ENCODE measurements at places on chromosomes 1 and 21.

DNA sequence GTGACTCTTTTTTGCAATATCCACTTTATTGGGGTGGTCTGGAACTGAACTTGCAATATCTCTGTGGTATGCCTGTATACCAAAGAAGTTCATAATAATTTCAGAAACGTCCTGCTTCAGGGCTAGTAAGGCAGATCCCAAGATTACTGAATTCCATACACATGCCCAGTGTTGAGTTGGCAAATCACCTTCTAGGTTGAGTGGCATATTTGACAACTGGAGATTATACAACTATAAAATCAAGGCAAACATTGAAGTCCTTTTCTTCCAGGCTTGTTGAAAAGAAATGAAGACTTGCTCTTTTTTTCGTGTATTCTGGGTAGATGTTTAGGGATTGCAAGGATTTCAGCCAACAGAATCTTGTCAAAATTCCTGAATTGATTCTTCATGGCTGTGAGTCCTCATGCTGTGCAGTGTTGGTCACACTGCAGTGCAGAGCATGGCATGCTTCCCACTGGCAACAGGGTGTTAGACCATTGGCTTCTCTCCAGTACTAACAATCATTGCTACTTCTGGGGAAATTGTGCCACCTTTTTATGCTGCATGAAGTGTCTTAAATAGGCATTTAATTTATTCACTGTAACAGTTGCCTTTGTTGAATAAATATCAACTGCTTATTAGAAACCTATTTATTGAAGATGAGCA, 367.1 kb upstream of the ADGRL4 start:
- H3K4me1 ChIP-seq, result no peaks in the 10 kb centered on the region
- no peak overlapping the region for H3K4me3 ChIP-seq
- no peaks in the 10 kb centered on the region for H3K27me3 ChIP-seq
- no peak overlapping the region for H3K27ac ChIP-seq
- no peak for DNase-seq

- H3K4me3 ChIP-seq, result no peak overlapping the region
- H3K36me3 ChIP-seq, result no peaks in the 10 kb centered on the region
- no peak for DNase-seq
- H3K27ac ChIP-seq, result no peak overlapping the region
- no peaks in the 10 kb centered on the region for H3K4me1 ChIP-seq
- no peaks in the 10 kb centered on the region for H3K27me3 ChIP-seq
Measured at GRCh38 chr1:7432900-7433380, 338.2 kb upstream of the VAMP3 start.

- no peak for DNase-seq
- H3K4me3 ChIP-seq, result no peak overlapping the region
- H3K36me3 ChIP-seq, result no peaks in the 10 kb centered on the region
- no peak overlapping the region for H3K27ac ChIP-seq
Measured at GRCh38 chr21:23356905-23357304, 2250.4 kb downstream of the MRPL39 start.

- no peaks in the 10 kb centered on the region for H3K27me3 ChIP-seq
- peak within 1 kb of the TSS; percentile 78 for H3K4me3 ChIP-seq
- no peaks in the 10 kb centered on the region for H3K36me3 ChIP-seq
- no peak for DNase-seq
- peaks cover 67% of the 10 kb centered on the region for H3K4me1 ChIP-seq
Measured at GRCh38 chr1:21289700-21290545, at the start of gene ECE1. TSS of gene ECE1 (minus strand) at chr1:21290463. CDS start at chr1:21290414, 49 bp downstream.

GRCh38 chr1:185487026-185487425, 170.0 kb upstream of the IVNS1ABP start:
- H3K36me3 ChIP-seq, result no peaks in the 10 kb centered on the region
- H3K4me1 ChIP-seq, result peaks cover 28% of the 10 kb centered on the region
- no peak for DNase-seq
- H3K27ac ChIP-seq, result no peak overlapping the region
- no peak overlapping the region for H3K4me3 ChIP-seq

DNA sequence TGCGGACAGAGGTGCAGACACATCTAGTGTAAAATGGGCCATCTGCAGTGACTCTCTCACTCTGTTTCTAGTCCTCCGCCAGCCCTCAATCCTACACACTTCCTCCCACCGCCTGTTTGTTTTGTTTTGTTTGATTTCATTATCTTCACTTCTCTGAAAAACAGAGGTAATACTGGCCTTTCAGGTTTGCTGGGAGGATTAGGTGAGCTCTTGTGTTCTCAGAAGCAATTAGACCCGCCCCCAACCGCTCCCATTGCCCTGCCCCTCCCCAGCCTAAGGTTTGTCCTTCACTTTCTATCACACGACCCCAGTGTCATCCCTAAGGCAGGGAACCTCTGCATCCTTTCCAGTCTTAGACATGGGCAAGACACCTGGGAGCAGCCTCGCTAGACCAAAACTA, 43.2 kb upstream of the TACSTD2 start:
- peaks cover 46% of the 10 kb centered on the region for H3K4me1 ChIP-seq
- H3K27ac ChIP-seq, result peak overlapping the region; percentile 78
- H3K4me3 ChIP-seq, result no peak overlapping the region
- H3K27me3 ChIP-seq, result no peaks in the 10 kb centered on the region
- H3K36me3 ChIP-seq, result no peaks in the 10 kb centered on the region
- DNase-seq, result no peak

- no peaks in the 10 kb centered on the region for H3K4me1 ChIP-seq
- H3K4me3 ChIP-seq, result no peak overlapping the region
- H3K27me3 ChIP-seq, result no peaks in the 10 kb centered on the region
- no peak overlapping the region for H3K27ac ChIP-seq
- DNase-seq, result no peak
Measured at GRCh38 chr1:65832296-65832695, 39.6 kb downstream of the PDE4B start.

DNA sequence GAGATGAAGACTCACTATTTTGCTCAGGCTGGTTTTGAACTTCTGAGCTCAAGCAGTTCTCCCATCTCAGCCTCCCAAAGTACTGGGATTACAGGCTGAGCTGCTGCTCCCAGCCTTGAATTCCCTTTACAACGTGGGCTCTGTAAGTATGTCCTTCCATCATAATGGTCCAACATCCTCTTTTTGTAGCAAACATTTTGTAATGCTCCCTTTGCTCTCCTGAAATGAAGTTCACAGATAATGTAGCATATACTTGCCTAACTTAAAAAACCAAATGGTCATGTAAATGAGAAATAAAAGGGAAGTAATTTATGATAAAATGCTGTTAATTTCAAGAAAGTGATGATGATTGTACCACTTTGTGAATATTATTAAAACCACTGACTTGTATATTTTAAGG, 30.5 kb upstream of the THEM4 start:
- no peaks in the 10 kb centered on the region for H3K27me3 ChIP-seq
- H3K4me3 ChIP-seq, result no peak overlapping the region
- no peak overlapping the region for H3K27ac ChIP-seq
- H3K4me1 ChIP-seq, result peaks cover 28% of the 10 kb centered on the region

DNA sequence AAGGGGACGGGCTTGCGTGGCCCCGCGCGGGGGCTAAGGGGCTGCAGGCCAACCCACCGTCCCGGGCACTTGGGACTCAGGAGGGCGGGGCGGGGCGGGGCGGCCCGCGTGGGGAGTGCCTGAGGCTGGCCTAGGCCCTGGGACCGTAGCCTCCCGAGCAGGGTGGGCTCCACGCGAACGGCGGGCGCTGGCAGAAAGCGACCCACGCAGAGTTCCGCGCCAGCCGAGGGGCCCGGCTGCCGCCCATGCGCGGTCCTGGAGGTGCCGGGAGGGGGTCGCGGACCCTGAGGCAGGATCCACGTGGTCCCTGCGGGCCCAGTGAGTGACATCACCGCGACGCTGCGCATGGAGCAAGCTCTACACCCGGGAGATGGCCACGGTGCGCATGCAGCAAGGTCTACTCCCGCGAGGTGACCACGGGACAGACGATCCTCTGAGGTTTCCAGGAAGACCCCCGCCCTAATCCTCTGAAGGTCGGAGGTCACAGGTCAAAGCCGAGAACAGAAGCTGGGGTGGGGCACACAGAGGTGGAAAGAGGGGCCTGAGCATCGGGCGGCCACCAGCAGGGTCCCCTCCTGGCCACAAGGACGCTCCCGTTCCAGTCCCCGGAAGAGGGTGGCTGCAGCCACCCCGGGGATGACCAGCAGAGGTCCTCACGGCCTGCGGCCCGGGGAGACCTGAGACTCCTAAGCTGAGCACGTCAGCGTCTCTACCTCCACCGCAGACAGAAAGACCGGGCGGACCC, 13.5 kb upstream of the SLC19A1 start:
- peaks cover 18% of the 10 kb centered on the region for H3K27me3 ChIP-seq
- peak overlapping the region; percentile 46 for H3K4me3 ChIP-seq
- peak; percentile 86 for DNase-seq
- H3K27ac ChIP-seq, result peak overlapping the region; percentile 57
- H3K36me3 ChIP-seq, result no peaks in the 10 kb centered on the region
- H3K4me1 ChIP-seq, result peaks cover 16% of the 10 kb centered on the region

GRCh38 chr1:196738730-196739129, 35.9 kb upstream of the CFHR3 start:
- peaks cover 26% of the 10 kb centered on the region for H3K36me3 ChIP-seq

- H3K4me1 ChIP-seq, result peaks cover 16% of the 10 kb centered on the region
- H3K27ac ChIP-seq, result no peak overlapping the region
- H3K36me3 ChIP-seq, result peaks cover 67% of the 10 kb centered on the region
- H3K4me3 ChIP-seq, result no peak overlapping the region
- no peaks in the 10 kb centered on the region for H3K27me3 ChIP-seq
Measured at GRCh38 chr1:10651793-10652192, 144.7 kb downstream of the CASZ1 start.

GRCh38 chr1:22452481-22452957, 868 bp downstream of the ZBTB40 start:
- H3K36me3 ChIP-seq, result no peaks in the 10 kb centered on the region
- peaks cover 11% of the 10 kb centered on the region for H3K4me1 ChIP-seq
- H3K27me3 ChIP-seq, result no peaks in the 10 kb centered on the region
- peak overlapping the region; percentile 98 for H3K4me3 ChIP-seq
- DNase-seq, result no peak
- peak overlapping the region; percentile 97 for H3K27ac ChIP-seq

DNA sequence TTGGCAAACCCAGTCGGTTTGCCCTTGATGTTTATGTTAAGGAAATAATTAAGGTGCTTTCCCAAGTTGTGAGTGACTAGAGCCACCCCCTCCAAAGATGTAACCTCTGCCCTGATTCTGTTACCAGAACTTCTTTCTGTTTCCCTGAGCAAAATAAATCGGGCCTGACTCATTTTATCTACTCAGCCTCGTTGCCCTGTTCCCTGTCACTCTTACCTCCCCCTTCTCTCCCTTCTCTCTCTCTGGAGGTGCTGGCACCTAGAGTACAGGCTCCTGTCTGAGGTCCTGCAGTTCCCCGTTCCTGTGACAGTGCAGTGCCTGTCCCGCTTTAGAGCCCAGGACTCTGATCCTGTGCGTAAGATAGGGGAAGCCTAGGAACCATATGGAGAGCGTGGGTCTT, 35.4 kb downstream of the CXADR start:
- DNase-seq, result no peak
- H3K4me3 ChIP-seq, result no peak overlapping the region
- H3K4me1 ChIP-seq, result peaks cover 6% of the 10 kb centered on the region
- no peaks in the 10 kb centered on the region for H3K36me3 ChIP-seq
- no peaks in the 10 kb centered on the region for H3K27me3 ChIP-seq

- H3K27ac ChIP-seq, result no peak overlapping the region
- peaks cover 49% of the 10 kb centered on the region for H3K36me3 ChIP-seq
- H3K4me1 ChIP-seq, result peaks cover 40% of the 10 kb centered on the region
- H3K4me3 ChIP-seq, result no peak overlapping the region
- no peak for DNase-seq
Measured at GRCh38 chr1:228490120-228491078, 3.2 kb downstream of the RNF187 start.

DNA sequence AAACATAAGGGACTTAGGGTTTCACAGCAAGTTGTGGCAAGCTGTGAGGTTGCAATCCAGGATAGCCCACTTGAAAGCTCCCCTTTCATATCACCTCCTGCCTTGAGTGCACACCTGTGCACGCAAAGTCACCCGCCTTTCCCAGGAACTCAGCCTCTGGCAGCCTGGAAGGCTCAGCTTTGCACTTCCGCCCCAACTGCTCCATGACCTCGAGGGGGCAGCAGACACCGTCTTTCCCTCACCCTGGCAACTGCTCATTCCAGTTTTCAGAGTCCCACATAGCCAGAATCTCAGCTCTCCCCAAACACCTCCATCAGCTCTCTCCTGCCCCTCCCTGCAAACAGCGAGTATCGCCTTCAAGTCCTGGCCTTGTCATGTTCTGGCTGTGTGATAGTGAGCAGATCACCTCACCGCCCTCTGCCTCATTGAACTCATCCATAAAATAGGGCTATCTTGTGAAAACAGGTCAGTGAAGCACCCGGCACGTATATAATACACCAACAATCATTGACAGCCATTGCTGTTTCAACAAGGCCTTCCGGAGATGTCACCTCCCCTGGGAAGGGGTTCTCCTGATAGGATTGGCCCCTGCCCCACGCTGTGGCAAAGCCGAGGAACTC, 32.2 kb upstream of the EPB41 start:
- peaks cover 22% of the 10 kb centered on the region for H3K4me1 ChIP-seq
- H3K4me3 ChIP-seq, result no peak overlapping the region
- no peaks in the 10 kb centered on the region for H3K27me3 ChIP-seq
- H3K27ac ChIP-seq, result no peak overlapping the region
- H3K36me3 ChIP-seq, result no peaks in the 10 kb centered on the region
- peak; percentile 92 for DNase-seq

DNA sequence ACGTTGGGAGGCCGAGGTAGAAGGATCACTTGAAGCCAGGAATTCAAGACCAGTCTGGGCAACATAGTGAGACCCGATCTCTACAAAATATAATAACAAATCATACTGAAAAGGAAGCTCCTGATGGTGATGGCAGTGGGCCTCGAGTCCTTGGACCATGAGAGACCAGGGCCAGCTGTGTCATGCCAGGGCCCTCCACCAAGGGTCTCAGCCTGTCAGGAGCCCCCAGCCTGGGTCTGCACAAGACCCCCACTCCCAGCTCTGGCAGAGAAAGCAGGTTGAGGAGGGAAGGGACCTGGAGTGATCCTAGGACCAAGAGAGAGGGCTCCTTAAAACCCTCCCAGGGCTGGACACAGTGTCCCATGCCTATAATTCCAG, 6.7 kb upstream of the CTRC start:
- H3K36me3 ChIP-seq, result peaks cover 33% of the 10 kb centered on the region
- H3K27ac ChIP-seq, result no peak overlapping the region
- peaks cover 4% of the 10 kb centered on the region for H3K4me1 ChIP-seq
- no peak for DNase-seq
- no peak overlapping the region for H3K4me3 ChIP-seq
- no peaks in the 10 kb centered on the region for H3K27me3 ChIP-seq

- H3K4me3 ChIP-seq, result no peak overlapping the region
- no peak overlapping the region for H3K27ac ChIP-seq
- no peaks in the 10 kb centered on the region for H3K4me1 ChIP-seq
- DNase-seq, result no peak
Measured at GRCh38 chr1:229874136-229874535, 192.9 kb upstream of the GALNT2 start.

GRCh38 chr1:231871878-231872277, 245.3 kb downstream of the DISC1 start:
- peaks cover 12% of the 10 kb centered on the region for H3K4me1 ChIP-seq
- H3K4me3 ChIP-seq, result no peak overlapping the region
- H3K27me3 ChIP-seq, result no peaks in the 10 kb centered on the region
- peaks cover 5% of the 10 kb centered on the region for H3K36me3 ChIP-seq
- DNase-seq, result no peak
